ENCODE measurements at places on chromosomes 7 and 10. TPM values are rescaled to one million over a fixed set of nuclear protein-coding genes. Genes with fewer than 3 reads are reported as not detected.

The SFTPA1 gene
- total RNA-seq: 1.4 TPM

The SPDYE8 gene
- not detected for total RNA-seq

The ACTL6B gene
- 0.05 TPM for total RNA-seq

The GIMAP5 gene
- total RNA-seq: 39.3 TPM

The ECHDC3 gene
- total RNA-seq: 3.0 TPM

The OR2A42 gene
- total RNA-seq: not detected

The GJD4 gene
- 0.09 TPM for total RNA-seq

The ADCYAP1R1 gene
- 0.61 TPM for total RNA-seq
